ENCODE measurements at places on chromosomes 1 and 21.

DNA sequence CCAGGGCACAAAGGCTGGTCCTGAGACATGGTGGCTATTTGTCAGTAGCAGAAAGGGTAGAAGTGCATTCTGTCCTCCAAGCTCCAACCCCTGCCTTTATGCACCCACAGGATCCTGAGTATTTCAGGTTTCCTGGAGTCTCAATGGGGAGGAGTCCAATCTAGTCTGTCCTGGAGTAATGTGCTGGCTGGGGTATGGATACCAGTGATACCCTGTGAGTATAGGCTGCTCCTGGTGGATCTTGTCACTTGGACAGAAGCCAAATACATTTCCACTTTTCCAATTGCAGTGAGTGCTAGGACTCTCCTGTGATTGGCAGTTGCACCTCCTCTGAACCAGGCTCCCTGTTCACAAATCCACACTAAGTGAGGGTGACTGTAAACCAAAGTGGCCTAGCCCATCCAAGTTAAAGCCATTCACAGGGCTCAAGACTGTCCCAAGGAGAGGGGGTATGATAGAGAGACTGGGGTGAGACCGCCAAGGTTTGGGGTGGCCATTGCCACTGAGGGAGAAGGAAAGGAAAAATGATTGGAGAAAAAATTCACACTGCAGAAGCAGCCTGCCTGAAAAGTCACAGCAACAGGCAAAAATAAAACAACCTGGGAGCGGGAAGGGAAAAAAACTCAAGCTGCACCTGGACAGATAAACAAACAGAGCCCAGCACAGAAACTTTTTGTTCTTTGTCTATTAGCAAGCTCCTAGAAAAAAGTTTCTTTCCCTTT, 163.4 kb upstream of the ETV3 start:
- DNase-seq = no peak

GRCh38 chr1:10607228-10607627, 132.5 kb downstream of the PEX14 start:
- DNase-seq = no peak

DNA sequence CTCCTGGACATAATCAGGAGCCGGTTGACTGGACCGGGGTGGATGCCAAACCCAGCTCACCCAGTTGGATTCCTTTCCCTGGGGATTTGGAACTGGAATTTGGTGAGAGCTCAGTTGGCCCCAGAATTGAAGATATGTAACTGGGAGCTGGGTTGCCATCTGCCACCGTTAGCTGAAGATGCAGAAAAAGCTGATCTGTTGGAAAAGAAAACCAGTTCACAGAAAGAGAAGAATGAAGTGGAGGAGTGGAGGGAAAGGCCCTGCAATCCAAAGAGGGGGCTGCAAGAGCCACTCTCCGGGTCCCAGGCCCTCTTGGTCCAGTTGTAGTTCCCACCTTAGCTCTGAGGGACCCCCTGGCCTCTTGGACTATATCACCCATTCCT, 16.0 kb downstream of the TEX35 start:
- no peak for DNase-seq

GRCh38 chr1:193927550-193927949, 741.1 kb upstream of the B3GALT2 start:
- no peak for DNase-seq

DNA sequence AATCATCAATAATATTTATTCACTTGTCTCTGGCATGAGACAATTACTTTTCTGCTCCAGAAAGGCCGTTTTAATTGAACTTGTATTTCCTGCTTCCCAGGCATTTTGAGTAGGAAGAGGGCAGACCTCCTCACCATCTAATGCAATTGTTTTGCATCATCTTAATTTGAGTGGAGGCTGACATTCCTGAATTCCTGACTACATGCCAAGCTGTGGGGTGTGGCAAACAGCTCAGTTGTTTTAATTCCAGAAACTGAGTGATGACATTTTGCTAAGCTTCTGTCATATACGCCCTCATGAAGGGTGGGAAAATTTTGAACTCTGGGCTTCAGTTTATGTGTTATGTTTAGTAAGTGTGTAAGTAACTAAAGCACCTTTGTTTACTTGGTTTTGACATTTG, 125.4 kb upstream of the USP25 start:
- DNase-seq = no peak

GRCh38 chr1:88922214-88922613, 30.8 kb upstream of the GTF2B start:
- DNase-seq = no peak

DNA sequence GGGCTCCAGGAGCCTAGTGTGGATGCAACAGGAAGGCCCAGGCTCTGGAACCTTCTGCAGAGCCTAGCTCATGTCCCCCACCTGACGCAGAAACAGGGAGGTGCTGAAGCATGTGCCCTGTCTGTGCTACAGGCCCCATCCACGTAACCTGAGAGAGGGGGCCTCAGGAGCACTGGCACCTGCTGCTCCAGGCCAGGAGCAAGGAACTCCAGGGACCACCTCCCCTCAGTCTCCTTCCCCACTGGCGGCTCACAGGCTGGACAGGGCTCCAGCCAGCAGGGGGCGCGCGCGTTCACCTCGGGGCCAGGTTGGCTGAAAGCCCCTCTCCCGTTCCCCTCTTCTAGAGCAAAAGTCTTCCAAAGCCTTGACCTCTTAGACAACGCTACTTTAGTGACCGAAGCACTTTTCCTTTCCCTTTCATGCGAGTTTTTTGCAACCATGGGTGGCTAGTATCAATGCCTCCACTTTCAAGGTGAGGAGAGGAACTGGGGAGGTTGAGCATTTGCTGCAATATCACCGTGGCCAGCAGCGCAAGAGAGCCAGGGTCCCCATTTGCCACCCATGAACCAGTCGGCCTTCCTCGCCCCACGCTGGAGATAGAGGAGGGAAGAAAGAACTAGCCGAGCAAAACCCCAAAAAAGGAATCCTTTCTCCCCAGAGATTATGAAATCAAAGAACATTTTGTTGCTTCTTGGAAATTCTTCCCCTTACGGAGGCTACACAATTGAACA, 52.4 kb upstream of the GPR157 start:
- DNase-seq = no peak

GRCh38 chr21:16455978-16456377, 726.2 kb downstream of the USP25 start:
- peak; percentile 96 for DNase-seq

GRCh38 chr1:240232530-240232929, 140.8 kb downstream of the FMN2 start:
- no peak for DNase-seq

- DNase-seq = no peak
Measured at GRCh38 chr21:24590261-24590660, 1017.0 kb downstream of the MRPL39 start.

DNA sequence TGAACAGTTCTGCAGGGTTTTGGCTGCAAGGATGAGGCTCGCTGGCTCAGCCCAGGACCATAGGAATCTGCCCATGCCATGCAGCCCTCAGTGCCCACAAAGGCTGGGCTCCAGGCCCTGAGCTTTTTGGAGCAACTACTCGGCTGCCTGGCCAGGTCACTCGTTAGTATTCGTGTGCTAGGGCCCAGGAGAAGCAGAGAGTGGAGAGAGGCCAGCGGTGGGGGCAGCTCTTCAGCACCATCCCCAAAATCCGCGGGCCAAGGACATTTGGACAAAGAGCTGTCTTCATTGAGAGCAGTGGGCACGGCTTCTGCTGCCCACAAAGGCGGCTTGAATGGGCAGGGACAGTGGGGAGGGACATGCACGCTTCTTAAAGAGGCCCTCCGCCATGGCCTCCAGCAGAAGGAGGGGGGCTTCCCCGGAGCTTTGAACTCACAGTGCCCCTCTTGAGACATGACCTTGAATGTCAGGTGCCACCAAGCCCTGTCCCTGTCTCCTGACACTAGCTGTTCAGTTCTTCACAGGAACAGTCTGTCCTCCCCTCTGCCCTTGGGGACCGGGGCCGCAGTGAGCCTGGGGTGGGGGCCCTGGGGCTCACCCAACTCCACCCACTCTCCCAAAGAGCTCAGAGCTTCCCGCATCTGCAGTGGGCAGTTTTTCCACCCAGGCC, 106.1 kb upstream of the ARHGEF16 start:
- no peak for DNase-seq

DNA sequence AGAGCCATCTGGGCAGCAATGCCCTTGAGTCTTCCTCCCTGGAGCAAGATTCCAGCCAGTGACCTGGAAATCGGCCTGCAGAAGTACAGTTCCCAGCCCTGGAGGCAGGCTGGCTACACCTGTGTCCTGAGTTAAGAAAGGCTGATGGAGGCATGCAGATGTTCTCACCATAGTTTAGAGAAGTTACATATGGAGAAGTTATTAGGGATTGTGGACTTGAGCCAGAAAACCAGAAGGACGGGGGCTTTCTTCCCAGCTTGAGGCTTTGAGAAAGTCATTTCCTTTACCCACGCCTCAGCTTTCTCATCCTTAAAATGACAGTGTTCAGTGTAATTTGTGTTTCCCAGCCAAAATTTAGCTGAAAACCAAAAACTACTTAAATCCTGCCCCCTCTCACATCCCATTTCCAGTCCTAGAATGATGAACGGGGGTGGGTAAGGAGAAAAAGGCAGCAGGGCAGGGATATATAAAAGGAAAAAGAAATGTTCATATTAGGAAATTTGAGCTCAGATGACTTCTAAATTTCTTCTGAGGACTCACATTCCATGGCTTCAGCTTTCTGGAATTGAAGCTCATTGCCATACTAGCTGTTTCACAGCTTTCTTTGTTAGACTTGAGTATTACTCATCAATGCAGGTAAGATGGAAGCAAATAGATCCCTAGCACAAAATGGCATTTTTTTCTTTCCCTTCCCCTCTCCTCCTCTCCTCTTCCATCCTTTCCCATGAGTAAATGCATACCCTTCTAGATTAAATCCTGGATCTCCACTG, 14.4 kb upstream of the C8B start:
- no peak for DNase-seq

GRCh38 chr1:165842671-165843129, 15.3 kb downstream of the UCK2 start:
- DNase-seq = peak; percentile 87

- no peak for DNase-seq
Measured at GRCh38 chr1:159991513-159991912, 37.5 kb upstream of the SLAMF9 start.

- DNase-seq = no peak
Measured at GRCh38 chr1:78511334-78511733, 20.6 kb downstream of the PTGFR start.

DNA sequence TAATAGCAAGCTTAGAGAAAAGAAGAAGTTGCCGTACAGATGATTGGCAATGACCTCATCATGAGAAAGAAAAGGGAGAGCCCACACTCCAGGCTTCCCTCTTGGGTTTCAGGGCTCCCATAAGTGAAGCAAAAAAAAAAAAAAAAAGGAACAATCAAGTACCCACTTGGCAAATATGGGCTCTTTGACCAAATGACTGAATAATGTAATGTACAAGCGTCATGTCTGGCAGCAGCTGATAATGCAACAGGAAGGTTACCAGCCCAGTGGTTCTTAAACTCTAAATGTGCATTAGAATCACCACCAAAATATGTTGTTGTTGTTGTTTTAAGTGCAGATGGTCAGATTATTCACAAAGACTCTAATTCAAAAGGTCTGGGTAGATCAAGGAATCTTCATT, 13.5 kb downstream of the TNFSF4 start:
- no peak for DNase-seq

DNA sequence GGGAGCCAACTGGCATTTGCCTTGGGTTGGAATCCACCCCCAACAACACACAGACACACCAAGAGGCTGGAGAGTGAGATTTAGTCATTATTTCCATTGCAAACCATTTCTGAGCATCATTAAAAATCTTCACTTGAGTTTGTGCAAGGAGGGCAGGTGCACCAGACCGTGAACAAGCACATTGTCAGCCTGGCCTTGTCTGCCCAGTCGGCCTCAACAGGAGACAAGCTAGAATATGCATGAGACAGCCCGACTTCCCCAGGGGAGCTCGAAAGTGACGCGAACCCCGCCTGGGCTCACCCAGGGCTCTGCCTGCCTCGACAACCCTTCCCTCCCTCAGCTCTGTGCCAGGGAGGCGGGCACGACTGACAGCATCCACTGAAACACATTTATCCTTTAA, 15.4 kb upstream of the GUCA2B start:
- no peak for DNase-seq

DNA sequence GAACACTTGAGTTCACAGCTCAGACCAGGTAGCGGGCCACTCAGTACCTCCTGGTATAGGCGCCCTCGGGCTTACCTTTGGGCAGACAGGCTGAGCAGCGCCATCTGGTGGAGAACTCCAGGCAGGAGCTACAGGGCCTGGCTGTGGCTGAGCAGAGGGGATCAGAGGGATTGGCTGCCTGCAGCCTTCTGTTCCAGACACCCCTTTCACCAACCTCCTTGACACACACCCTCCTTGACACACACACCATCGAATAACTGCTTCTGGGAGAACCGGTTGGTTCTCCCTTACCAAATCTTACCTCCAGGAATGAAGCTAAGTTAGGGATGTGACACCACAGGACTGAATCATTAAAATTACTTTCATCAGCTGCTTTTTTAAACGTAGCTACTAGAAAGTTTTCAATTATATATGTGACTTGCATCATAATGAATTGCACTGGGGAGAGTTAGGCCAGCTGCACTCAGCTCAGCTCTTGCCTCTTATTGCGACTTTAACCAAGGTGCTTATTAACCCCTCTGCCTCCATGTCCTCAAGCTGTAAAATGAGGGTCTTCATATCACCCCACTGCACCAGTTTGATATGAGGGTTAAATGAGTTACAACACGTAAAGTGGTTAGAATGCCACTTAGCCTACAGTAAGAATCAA, 6.6 kb downstream of the LIN28A start:
- DNase-seq = no peak

DNA sequence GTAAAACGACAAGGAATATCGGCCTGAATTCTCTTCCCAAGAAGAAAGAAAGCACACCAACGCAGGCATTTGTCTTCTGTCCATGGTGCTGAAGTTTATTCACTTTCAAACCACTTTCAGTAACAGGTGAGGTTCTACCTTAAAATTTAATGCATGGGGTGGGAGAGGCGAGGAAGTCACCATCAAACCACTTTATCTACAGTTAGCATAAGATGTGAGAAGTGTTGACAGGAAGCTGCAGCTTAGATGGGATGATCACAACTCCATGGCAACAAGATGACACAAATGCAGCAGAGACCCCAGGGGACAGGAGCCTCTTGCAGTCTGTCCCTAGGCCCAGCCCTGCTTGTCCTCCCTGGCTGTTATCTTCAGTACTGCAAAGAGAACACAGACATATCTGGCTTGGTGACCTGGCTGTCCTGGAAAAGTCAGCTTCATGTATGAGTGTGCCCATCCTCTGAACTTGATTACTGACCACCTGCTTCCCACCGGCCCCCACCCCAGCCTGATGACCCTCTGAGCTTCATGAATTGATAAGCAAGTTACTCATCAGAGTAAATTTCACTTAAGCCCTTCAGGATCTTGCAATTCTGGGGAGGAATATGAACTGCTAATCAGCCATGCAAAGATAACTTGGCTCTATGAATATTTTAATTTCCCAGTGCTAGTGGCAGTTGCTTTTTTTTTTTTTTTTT, 1.8 kb downstream of the NPPA start:
- no peak for DNase-seq

DNA sequence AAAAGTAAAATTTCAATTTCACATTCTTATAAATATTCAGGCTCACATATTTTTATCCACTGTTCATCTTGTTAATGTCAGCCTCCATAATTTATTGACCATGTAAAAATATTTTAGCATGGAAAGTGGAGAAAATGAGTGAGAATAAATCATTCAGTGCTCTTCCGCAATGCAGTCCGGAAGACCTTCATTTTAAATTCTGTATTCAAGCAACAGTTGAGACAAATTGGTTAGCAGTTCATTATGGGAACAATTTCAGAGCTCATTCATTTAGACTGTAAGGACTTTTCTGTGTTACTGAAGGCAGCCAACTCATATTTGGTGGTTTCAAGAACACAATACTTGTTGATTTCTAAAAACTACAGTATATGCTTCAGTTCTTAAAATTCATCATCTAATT, 97.8 kb downstream of the TYW3 start:
- DNase-seq = no peak
